Endothelial cell (in vitro differentiated cells): ENCODE measurements at places on chromosomes 1 and 21.

DNA sequence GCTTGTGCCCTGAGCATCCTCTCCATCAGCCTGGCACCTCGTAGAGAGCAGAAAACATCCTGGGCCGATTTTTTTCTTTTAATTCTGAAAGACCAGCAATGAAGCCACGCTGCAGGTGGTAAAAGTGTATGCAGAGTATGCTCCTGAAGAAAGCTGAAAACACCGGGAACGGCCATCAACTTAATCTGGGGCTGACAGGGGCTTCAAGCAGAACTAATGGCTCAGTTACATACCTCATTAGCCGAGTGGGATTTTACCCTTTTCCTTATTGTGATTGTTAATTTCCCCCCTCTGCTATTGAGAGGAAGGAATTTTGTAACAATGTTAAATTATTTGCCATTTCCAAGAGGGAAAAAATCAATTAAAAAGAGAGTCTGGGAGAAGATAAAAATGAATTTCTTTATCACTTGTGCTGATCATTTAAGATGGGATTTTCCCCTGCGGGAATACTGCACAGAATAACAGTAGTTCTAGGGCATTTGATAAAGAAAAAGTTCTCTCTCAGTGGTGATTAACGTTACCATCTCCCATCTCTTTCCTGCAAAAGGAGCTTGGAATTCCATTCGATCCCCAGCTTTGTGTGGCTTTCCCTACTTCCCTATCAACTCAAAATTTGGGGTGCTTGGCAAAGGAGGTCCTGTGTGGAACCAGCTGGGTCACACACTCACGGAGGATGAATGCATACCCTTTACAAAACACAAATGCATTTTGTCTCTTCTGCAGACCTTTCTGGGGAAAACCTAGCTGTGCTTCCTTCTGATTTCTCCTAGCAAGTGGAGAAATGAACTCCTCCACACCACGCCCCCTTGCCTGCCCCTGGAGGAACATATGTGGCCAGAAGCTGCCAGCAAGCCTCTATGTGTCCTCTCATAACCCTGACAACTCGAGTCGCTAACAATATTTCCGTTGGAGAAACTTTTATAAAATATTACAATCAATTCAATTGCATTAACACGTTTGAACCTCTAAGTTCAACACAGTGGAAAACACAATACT is 70.9 kb downstream of the RRAGC start:
- DNase-seq = no peak

GRCh38 chr21:36028127-36029069 is 31.9 kb downstream of the SETD4 start:
- peak; percentile 75 for DNase-seq

DNA sequence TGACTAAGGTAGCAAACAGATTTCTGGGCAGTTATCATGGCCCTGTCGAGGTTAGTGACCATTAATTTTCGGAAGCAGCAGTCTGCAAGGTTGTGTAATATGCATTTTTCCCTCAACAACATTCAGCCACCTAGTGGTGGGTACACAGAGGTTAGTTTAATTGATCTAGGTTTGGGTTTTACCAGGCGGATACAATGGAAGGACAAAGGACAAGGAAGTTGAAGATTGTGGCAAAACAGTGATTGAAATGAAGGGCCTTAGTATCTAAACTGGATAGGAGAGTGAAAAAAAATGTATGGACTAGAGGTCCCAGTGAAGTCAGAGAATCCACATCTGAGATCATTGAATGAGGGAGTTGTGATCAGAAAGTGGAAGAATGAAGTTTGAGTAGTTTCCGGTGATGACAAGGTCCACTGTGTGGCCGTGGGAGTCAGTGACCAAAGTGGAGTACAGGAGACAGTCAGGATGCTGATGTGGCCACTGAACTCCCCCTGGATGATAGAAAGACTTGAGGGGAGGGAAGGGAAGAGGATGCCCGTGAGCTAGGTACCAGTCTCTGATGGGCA is 2.8 kb downstream of the ARMH1 start:
- no peak for DNase-seq

- no peak for DNase-seq
These were observed 38.5 kb upstream of the PODN start for GRCh38 chr1:53023546-53023945.

DNA sequence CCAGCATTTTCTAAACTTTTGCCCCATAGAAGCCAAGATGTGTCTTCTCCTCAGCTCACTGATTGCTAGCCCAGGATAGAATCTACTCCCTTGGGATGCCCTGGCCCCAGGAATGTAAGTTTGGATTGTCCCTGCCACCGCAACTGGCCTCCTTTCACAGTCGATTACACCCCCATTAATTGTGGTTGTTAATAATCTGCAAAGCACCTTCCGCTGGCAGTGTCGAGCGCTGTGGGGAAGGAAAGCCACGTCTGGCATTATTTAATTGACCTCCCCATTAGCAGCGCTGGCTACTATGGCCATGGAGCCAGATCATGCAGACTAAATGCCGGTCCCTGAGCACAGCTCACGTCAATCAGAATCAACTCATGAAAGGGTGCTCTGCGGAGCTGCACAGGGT is 597.3 kb upstream of the PLXNA2 start:
- no peak for DNase-seq

GRCh38 chr1:173424143-173424542 is 53.0 kb upstream of the PRDX6 start:
- DNase-seq = no peak

DNA sequence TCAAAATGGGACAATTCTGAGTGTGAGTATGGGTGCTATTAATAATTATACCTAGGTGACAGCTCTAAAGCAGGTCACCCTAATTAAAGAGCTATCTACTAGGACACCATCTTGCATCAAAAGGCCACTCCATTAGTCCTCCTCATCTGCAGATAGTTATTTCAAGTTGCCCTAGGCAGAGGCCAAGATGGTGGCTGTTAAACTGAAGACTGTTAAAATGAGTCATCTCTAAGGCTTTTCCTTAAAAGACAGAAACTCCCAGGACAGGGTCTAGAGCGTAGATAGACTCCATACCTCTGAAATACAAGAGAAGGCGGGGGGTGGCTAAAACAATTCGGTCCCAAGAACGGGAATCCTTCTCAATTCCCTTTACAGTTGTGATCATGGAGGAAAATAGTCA is 4.5 kb upstream of the ZNF697 start:
- no peak for DNase-seq

DNA sequence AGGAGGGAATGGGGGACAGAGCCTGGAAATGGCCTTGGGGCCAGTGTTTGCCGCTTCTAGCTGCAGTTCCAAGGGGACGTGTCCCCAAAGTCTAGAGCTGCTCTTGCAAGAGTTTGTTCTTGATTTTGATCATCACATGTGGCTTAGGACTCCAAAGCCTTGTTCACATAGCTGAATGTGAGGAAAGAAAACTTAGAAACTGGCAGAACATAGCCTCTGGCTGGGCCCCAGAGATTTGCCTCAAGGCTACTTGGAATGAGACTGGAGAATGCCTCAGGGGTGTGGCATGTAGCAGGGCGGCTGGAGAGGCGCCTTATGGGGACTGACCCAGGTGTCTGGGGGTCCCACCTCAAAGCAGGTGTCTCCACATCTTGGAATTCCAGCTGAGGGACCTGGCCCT is 2.3 kb downstream of the PDXK start:
- no peak for DNase-seq
